HEK293T (cell line): ENCODE measurements at places on chromosomes 16 and 17.

- DNase-seq = no peak
Observed at GRCh38 chr16:4795181-4795827, at the start of gene SMIM22. Gene SMIM22, plus strand, starts transcription at chr16:4795369. Its CDS starts 366 bp downstream, at chr16:4795735.

GRCh38 chr17:66684731-66685130 lies 150.2 kb upstream of the CACNG5 start:
- DNase-seq = no peak

- no peak for DNase-seq
Observed at GRCh38 chr16:86126891-86127290, 227.9 kb downstream of the IRF8 start.

GRCh38 chr17:31595076-31595475 lies 203.6 kb downstream of the RAB11FIP4 start:
- DNase-seq = no peak

- DNase-seq = no peak
Observed at GRCh38 chr16:1859650-1860049, 12.3 kb downstream of the MEIOB start.

DNA sequence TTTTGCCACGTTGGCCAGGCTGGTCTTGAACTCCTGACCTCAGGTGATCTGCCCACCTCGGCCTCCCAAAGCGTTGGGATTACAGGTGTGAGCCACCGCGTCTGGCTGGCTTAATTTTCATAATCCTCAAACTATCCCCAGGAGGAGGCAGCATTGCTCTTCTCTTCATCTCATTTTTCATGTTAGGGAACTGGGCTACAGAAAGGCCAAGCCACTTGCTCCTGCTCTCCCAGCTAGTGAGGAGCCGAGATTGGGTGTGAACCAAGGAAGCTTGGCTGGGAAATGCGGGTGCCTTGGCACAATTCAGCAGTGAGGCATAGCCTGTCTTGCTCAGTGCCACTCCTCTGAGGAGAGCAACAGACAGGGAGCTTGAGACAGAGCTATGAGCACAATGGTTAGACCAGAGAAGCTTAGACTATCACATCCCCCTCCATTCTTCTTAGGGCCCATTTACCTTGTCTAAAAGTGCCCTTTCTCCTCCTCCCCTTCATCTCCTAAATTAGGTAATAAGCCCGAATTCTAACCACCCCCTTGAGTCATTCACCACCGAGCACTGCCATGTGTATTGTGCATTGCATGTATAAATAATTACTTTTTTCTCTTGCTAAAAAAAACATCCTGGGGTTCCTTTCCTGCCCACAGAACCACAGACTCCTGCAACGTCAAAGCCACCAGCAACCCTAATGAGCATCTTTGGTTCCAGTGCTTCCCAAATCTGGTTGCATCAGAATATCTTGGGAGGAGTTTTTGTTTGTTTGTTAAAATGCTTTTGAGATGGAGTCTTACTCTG lies 20.0 kb upstream of the KIF19 start:
- no peak for DNase-seq
